ENCODE measurements at places on chromosomes 5 and 9.

DNA sequence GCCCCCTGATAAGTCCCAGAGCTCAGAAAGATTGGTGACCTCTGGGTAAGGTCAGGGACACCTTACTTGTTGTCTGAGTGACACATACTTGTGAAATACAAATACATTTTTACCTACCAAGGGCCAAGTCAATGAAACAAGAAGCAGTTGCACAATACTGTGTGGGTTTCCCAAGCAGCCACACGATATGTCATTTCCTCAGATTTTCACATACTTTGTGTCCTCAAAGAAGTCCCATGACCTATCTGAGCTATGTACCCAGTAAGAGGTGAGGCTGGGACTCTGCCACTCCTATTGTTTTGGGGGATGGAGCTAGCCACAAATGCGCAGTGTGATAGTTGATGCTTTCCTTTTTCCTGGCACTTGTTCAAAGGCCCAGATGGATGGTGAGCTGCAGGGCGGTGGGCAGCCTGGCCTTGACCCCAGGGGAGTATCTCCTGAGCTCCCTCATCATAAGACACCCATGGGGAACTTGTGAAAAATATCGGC is 4.8 kb upstream of the SLC25A51 start:
- no peak for DNase-seq

GRCh38 chr9:109417054-109417453 is 81.1 kb downstream of the PTPN3 start:
- no peak for DNase-seq

DNA sequence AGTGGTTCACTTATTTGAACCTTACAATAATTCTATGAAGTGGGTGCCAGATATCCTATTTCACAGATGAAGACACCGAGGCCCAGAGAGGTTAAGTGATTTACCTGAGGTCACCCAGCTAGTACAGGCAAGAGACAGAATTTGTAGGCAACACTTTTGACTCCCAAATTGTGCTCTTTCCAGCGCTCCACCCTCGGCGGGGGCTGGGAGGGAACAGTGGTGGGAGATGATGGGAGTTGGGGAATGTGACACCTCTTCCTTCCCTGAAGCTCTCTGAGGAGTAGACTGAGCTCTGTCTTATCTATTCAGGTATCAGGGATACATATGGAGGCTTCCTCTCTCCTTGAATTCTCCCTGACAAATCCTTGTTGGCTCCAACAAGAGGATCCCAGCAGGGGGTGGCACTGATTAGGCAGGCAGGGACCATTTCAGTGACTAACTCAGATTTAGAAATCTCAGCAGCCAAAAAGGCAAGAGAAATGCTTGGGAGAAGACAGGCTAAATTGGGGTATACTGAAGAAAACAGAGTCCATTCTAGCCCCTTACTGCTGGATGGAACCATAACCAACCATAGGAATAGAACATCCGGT is 95.8 kb upstream of the PANK3 start:
- no peak for DNase-seq

DNA sequence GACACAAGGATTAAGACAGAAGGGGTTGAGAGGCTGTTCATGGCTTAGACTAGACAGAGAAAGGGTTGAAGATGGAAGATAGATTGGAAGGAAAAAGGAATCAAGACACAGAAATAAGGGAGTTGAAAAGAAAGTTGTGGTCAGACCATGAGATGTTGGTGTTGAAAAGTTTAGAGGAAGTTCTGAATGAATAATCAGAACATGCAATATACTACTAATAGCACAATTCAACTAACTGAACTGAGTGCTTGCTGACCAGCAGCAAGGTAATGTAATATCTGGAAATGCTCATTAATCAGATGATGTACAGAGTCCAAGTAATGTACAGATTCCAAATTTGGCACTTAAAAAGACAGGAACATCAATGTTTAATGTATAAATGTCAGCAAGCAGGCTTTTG is 10.6 kb upstream of the NNT start:
- no peak for DNase-seq
